ENCODE measurements at places on chromosomes 4 and X.

DNA sequence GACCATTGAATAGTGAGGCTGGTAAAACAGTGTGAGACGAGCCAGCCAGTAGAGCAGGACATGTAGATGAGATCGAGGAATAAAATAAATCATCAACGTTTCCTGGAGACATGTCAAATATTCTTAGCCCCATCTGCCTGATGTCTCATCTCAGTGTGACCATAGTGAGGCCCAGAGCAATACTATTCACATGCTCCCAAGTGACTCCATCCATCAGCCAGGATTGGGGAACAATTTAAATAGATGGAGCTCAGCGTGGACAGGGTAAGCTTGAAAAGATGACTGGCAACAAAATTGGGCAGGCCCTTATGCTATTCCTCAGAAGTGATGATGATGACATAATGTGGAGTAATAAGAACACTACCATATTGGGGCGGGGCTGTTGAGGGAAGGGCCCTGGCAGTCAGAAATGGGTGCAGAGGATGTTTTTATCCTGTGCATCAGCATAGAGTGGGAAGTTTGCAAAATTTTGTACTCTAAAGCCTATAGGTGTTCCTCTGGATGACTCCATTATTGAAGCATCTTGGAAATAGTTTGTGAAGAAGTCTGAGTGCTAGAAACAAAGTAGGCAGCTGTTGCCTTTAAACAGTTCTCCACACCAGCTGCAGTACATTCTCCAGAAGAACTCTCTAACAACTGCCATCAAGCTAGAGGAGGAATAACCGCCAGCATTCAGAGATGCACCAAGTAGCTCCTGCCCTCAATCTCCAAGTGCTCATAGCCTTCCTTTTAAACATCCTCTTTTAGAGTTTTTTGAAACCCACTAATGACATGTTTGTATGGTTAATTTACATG is 333.0 kb downstream of the DCHS2 start:
- DNase-seq = no peak

- no peak for DNase-seq
Measured at GRCh38 chr4:17578482-17578891, 1.5 kb downstream of the LAP3 start.

- no peak for DNase-seq
Measured at GRCh38 chrX:150694738-150695410, 1.7 kb downstream of the MTMR1 start.

- DNase-seq = no peak
Measured at GRCh38 chr4:182855312-182855711, 61.9 kb downstream of the DCTD start.

DNA sequence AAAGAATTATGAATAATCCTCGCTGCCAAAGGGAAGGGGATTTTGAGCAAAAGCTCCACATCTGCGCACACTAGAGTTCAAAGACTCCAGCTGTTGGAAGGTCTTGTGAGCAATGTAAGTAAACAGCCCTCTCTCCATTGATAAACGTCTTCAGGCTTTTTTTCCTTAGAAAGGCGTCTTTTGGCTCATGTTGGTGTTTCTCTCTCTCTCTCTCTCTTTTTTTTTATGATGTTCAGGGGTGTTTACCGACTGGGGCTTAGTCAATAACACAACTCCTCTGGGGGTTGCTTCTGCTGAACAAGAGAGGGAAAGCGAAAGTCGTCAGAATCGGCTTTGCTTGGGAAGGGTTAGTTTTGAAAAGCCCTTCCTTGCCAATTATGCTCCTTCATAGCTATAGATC is 53.2 kb upstream of the C1QTNF7 start:
- no peak for DNase-seq

DNA sequence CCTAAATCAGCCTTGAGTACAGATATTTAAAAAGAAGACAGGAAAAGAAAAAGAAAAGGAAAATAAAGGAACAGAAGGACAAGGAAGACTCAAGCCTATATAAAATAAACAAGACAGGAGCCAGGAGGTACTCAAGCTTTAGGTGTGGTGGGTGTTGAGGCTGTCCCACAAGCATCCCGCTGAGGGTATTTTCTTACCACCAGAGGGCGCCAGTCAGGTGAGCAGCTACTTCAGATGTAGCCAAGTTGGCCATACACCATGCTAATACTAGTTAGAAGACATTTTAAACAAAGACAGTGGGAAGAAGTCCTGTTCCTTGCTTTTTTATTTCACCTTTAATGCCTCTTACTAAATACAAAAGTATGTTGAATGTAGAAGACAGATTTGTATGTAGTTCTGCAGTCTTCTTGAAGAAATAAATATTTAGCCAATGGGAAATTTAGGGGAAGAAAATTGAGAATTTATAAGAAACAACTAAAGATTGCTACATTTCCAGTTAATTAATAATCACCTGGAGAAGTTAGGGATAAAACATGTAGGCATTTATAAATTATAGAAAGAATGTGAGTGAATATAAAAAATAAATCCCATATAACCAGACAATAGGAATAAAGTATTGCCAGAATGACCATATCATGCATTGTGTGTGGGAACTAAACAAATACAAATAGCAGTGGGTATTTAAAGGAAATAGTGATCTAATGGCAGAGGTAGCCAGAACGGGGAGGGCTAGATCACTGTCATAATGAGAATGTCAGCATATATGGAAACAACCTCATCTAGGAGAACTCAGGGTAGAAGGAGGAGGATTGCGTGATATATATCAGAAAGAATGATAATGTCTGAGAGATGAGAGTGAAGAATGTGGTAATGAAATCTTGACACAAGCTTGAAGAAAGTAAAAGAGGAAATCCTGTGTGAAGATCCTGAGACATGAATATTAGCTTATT is 71.0 kb downstream of the MTHFD2L start:
- peak; percentile 89 for DNase-seq

- no peak for DNase-seq
Measured at GRCh38 chr4:118992149-118992548, 103.5 kb downstream of the SYNPO2 start.

- no peak for DNase-seq
Measured at GRCh38 chr4:101262683-101263082, 84.6 kb downstream of the PPP3CA start.

GRCh38 chr4:117796677-117797076 is 237.6 kb upstream of the NDST3 start:
- peak; percentile 67 for DNase-seq

GRCh38 chr4:163556177-163556576 is 61.7 kb downstream of the TMA16 start:
- no peak for DNase-seq

GRCh38 chr4:36081185-36081584 is 163.1 kb downstream of the ARAP2 start:
- DNase-seq = no peak

DNA sequence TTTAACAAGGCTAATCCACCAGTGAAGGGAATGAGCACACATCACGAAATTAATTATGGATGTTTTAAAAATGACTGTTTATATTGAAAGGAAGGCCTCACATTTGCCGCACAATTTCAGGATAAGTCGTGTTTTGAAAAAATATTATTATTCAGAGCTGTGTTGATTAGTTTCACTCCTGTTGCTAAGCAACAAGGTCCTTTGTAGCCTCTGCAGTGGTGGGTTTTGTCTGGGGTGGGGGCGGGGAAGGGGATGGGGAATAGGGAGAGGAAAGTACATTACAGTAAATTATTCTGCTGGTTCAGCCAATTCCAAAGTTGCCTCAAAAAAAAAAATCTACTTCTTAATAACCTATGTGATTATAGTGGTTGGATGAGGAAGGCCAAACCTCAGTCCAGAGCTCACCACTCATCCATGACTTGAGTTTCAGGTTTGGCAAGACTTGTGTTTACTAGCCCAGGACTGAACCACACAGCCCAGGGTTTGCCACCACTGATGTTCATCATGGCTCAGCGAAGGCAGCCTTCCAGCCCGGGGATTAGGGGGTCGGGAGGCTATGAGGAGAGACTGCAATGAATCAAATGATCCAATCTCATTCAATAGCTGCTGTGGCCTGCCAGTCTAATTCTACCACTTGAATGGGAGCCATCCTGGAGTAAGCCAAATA is 162.5 kb upstream of the ATP6AP2 start:
- peak; percentile 5 for DNase-seq

GRCh38 chr4:56424697-56425514 is 10.5 kb downstream of the PPAT start:
- peak; percentile 53 for DNase-seq

- DNase-seq = no peak
Measured at GRCh38 chr4:182886205-182886604, 31.0 kb downstream of the DCTD start.

DNA sequence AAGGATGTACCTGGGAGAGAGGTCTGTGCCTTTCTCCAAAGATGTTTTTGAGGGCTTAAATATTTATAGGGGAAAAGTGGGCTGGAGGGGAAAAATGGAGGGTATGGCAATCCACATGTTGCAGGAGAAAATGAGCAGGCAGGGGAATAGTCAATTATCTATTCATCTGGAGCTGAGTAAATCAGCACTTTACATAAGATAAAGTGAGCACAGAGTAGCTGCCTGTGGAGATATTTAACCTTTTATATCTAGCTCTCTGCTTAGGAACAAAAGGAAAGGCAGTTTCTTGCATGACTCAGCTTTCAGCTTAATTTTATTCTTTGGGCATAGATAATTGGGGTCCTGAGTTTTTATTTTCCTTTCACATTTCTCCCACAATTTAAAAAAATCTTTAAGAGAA is 93.6 kb upstream of the NPY2R start:
- DNase-seq = no peak

GRCh38 chr4:54909961-54910360 is 215.4 kb downstream of the KDR start:
- DNase-seq = no peak
